ENCODE measurements at places on chromosomes 16 and 17.

DNA sequence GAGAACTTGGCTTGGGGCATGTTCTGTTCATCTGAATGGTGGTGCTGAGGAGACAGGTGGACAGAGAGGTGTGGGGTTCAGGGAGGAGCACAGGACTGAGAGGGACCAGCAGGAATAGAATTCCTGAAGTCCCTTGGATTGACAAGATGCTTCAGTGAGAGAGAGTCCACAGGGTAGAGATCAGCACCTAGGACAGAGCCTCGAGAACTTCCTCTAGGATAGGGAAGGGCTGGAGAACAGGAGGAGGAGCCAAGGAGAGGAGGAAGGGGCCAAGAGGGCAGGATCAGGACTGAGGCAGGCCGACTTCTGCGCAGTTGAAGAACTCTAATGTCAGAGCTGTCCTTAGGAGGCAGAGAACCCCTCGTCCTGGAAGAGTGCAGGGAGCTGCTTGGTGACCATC lies 138.4 kb downstream of the PRKCB start:
- ATAC-seq = no peak

GRCh38 chr17:4968486-4969046 lies 949 bp upstream of the SPAG7 start:
- no peak for ATAC-seq

DNA sequence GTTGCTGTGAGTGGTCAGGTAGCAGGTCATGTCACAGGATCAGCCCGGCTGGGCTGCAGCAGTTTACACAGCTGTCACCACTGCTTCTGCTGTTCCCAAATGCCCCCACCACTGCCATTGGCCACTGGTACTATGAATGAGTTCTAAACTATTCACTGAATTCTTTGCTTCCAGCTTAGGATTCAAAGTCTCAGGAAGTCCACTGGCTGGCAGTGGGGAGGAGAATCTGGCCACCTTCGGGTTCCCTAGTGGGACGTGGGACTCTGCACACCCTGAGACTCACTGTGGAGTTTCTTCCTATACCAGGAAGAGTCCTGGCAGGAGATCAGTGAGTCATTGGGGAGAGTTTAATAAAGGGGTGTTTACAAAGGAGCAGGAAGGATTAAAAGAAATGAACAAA lies 6.9 kb downstream of the MT1X start:
- no peak for ATAC-seq

DNA sequence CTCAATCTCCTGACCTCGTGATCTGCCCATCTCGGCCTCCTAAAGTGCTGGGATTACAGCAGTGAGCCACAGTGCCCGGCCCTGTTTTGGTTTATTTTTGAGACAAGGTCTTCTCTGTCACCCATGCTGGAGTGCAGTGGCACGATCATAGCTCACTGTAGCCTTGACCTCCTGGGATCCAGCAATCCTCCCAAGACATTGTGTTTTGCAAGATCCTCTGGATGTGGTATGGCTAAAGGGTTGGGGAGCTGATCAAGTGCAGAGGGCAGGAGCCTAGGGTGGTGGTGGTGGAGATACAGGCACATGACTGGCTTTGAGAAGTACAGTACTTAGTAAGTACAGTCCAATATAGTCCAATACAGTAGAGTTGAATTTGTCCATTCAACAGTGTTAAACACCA lies 16.6 kb upstream of the TNS4 start:
- no peak for ATAC-seq

DNA sequence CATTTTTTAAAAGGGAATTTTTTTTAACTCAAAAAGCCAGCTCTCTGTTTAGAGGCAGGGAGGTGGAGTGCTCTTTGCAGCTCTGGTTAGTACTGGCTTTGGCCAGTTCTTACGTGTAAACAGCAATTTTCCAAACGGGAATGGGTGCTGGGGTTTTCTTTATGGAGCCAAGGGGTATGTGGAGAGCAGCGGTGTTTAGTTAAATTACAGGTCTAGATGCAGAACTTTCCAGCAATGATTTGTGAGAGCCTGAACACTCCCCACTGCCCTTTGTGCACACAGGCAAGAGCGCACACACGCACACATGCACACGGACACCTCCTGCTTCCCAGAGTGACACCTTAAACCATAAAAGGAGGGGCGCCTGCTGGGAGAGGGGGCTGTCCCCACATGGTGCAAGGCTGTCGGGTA lies 140.2 kb downstream of the MSI2 start:
- no peak for ATAC-seq

GRCh38 chr16:73890186-73891128 lies 406.2 kb upstream of the PSMD7 start:
- ATAC-seq = peak; percentile 75

DNA sequence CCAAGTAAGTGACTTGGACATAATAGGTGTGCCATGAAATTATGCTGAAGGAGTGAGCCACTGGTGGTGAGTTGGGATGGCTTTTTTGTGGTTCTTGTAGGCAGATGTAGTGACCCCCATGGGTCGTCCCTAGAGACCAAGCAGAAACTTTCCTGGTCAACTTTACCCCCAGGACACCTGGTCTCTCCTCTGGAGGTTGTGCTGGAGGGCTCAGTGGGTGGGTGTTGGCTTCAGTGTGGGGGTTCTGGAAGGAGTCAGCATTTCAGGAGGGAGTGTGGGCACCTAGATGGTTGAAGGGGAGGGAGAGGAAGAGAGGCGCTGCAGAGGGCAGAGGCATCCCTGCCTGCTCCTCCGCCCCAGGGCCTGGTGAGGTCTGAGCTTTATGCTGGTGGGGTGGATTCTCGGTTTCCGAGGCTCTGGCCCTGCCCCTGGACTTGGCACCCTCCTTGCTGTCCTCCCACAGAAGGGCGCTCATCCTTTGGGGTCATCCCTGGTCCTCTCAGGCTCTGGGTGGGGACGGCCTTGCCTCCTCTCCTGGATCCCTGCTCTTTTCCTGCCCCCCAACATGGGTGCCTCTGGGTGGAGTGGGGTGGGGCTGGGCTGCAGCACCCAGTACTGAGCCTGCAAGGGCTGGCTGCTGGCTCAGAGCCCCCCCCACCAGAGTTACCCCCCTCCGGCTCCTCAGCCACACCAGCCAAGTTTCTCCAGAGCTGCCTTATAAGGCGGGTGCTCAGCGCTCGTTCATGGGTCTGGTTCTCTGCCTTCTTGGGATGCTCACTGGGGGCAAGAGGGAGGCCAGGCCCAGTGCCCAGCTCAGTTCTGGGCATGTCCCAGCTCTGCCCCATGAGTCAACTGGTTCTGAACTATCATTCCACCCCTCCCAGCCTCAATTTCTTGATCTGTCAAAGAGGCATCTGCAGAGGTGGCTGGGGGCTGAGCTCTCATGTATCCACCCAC lies 266.8 kb downstream of the SEC14L1 start:
- no peak for ATAC-seq

- peak; percentile 69 for ATAC-seq
These were observed 83.5 kb downstream of the BMERB1 start for GRCh38 chr16:15517743-15518377.

- peak; percentile 91 for ATAC-seq
These were observed 24.6 kb downstream of the GPT2 start for GRCh38 chr16:46908540-46909372.

DNA sequence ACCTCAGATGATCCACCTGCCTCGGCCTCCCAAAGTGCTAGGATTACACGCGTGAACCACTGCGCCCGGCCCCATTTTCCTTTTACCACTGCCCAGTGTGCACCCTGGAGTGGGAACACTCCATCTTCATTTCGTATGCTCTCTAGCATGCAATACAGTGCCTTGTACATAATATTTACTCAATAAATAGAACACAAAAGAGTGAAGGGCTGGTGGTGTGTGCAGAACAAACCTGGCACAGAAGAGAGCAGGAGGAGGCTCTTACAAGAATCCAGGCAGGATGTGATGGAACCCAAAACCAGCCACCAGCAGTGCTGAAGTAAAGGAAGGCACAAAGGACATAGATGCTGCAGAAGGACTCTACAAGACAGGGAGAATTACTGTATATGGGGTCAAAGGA lies 7.3 kb downstream of the KRT37 start:
- no peak for ATAC-seq

DNA sequence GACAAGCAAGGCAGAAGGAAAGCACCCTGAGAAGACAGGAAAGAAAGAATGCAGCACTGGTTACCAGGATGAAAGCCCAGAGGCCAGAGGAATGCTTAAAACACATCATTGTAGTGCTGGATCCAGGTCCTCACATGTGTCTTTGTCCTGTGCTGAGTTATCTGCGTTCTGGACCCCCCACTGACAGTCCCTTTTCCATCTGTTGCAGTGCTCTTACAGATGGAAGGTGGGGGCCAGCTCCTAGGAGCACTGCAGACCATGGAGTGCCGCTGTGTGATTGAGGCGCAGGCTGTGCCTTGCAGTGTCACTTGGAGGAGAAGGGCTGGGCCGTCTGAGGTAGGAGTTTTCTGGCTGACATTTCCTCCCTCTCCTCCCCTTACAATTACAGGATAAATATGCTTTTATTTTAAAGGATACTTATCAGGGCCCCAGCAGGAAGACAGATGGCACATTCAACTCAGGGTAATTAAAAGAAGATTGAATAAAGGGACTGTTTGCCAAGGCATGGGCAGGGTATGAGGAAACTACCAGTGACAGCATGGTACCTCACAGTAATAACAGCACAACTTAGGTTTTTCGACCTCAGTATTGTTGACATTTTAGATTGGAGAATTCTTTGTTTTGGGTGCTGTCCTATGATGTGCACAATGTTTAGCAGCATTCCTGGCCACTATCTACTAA lies 3.0 kb downstream of the EME1 start:
- no peak for ATAC-seq

GRCh38 chr17:79033046-79033616 lies 9.2 kb downstream of the C1QTNF1 start:
- no peak for ATAC-seq

DNA sequence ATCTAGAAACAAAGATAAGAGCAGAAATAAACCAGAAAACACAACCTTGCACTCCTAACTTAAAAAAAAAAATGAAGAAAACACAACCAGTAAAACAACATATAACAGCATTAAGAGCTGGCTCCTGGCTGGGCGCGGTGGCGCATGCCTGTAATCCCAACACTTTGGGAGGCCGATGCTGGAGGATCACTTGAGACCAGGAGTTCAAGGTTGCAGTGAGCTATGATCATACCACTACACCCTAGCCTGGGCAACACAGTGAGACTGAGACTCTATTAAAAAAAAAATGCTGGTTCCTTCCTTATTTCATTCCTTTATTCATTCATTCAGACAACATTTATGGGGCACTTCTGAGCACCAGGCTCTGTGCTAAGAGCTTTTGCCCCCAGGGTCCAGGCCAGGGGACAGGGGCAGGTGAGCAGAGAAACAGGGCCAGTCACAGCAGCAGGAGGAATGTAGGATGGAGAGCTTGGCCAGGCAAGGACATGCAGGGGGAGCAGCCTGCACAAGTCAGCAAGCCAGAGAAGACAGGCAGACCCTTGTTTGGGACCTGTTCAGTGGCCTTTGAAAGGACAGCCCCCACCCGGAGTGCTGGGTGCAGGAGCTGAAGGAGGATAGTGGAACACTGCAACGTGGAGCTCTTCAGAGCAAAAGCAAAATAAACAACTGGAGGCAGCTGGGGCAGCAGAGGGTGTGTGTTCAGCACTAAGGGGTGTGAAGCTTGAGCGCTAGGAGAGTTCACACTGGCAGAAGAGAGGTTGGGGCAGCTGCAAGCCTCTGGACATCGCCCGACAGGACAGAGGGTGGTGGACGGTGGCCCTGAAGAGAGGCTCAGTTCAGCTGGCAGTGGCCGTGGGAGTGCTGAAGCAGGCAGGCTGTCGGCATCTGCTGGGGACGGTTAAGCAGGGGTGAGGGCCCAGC lies 2.6 kb downstream of the STH start:
- peak; percentile 15 for ATAC-seq

GRCh38 chr16:25080420-25081131 lies 31.0 kb upstream of the LCMT1 start:
- ATAC-seq = no peak

DNA sequence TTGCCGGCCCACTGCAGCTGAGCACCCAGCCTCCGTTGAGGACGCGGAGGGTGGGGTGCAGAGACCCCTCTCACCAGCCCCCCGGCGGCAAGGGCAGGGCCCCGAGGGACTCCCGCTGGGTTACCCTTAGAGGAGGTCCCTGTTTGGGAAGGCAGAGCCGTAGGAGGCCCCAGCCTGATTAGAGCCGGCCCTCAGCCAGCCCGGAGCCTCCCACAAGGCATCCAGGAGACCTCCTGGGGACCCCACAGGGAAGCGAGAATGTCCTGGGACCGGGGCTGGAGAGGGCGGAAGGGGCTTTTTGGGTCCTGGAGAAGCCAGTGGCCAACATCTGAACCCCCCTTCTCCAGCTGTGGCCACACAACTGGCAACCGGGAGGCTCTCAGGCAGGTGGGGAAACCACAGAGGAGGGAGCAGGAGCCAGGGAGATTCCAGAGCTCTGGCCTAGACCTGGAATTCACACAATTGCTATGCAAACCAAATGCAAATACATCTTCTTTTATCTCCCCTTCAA lies 21.7 kb upstream of the SP6 start:
- ATAC-seq = no peak

DNA sequence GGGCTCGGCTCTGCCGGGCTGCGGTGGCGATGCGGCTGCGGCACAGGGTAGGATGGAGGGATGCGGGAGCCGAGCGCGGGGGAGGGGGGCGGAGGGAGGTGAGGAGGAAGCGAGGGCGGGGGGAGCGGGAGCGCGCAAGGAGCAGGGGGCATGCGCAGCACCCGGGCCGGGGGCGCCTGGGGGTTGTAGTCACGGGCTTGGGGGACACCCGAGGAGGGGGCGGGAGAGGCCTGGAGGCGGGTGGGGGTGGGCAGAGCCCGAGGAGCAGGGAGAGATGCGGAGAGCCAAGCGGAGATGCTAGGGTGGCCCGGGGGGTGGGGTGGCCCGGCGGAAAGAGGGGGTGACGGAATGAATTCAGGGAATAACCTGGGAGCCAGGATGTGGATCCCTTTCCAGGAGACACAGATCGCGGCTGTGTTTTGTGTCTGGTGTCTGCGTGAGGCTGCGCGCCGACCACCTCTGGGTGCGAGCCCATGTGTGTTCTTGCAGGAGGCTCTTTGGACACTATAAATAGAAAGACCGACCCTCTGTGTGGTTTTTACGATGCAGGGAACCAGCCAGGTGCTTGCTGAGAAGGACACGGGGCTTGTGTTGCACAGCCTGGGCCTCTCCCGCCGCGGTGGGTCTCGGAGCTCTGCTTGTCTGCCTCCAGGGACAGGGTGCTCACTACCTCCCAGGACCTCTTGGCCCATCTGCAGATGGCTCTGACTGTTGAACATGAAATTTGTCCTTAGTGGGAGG lies at the start of gene STX1B:
STX1B (minus strand) TSS at position 54 of the 741 bp plus-strand sequence. CDS start 242 bp downstream, outside the sequence.
- peak; percentile 84 for ATAC-seq

GRCh38 chr16:49486400-49486799 lies 112.8 kb downstream of the C16orf78 start:
- no peak for ATAC-seq

- no peak for ATAC-seq
These were observed 16.5 kb upstream of the GPRC5B start for GRCh38 chr16:19901164-19901563.

- ATAC-seq = peak; percentile 49
These were observed 1.0 kb upstream of the ATP2A3 start for GRCh38 chr17:3965118-3965800.
